Nucleus accumbens (tissue), 56 donors: ENCODE measurements at places on chromosomes 3 and 15.

GRCh38 chr15:72740219-72740618, 43.3 kb downstream of the ADPGK start:
- no peak for DNase-seq

- no peak for DNase-seq
Observed at GRCh38 chr15:80436511-80437307, 32.5 kb downstream of the ARNT2 start.

DNA sequence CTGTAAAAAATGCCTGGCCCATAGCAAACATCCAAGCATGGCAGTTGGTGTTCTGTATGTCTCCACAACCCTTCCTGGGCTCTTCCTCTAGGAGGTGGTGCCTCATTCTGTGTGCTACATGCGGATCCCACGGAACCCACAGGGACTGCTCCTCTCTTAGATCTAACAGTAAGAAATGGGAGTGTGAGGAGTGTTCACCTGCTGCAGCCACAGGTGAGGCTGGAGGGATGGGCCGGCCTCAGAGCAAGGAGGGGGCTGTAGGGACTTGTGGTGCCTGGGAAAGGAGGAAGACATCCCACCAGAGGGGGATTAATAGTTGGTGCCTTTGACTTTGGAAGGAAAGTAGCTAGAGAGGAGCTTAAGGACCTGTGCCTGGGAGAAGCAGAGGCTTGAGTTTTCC, 22.2 kb downstream of the SEMA3G start:
- no peak for DNase-seq

GRCh38 chr3:55879901-55880331, 392.8 kb upstream of the WNT5A start:
- no peak for DNase-seq

DNA sequence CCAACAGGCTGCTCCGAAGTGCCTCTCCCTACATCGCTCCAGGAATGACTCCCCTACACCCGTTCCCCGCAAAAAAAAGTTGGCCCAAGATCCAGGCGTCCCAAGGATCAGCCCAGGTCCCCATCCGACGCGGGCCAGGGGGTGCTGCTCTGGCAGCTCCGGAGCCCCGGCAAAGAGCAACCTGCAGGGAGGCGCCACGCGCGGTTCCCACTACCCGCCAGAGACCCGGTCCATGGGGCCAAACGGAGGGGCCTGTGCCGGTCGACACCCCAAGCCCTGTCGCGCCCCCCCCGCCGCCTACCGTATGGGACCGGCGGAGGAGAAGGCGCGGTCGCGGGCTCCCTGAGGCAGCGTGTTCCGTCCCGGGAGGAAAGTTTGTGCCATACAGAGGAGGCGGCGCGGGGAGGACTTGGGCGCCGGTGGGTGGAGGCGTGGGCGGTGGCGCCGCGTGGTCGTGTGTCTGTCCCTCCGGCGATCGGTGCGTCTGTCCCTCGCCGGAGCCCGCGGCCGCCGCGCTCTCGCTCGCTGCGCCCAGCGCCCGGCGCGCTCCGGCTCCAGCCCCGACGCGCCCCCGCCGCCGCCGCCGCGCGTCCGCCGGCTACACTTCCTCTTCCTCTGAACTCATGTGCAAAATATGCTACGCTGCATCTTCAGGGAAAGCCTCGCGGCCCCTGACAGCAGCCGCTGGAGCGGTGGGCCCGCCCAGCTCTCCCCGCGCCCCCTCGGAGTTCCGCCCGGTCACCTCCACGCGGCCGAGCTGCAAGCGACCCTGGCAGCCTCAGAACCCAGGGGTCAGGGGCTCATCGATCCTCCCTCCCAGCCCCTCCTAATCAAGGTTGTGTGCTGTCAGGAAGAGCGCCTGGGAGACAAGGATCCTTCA, at the start of gene RFTN1:
Gene RFTN1 (minus strand): TSS at position 559 of the 880 bp plus-strand sequence. CDS start 19,830 bp downstream, outside the sequence.
- no peak for DNase-seq

DNA sequence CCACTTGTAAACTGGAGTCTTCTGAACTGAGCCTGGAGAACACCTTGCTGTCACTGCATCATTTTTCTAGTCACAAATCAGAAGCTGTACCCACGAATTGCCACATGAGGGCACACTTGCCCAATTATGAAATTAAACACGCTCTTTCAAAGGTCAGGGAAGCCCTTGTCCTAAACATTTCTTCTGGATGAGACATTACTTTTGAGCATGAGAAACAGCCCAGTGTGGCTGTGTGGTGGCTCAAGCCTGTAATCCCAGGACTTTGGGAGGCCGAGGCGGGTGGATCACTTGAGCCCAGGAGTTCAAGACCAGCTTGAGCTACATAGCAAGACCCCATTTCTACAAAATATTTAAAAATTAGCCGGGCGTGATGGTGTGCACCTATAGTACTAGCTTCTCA, 27.5 kb upstream of the CFAP161 start:
- DNase-seq, result no peak

DNA sequence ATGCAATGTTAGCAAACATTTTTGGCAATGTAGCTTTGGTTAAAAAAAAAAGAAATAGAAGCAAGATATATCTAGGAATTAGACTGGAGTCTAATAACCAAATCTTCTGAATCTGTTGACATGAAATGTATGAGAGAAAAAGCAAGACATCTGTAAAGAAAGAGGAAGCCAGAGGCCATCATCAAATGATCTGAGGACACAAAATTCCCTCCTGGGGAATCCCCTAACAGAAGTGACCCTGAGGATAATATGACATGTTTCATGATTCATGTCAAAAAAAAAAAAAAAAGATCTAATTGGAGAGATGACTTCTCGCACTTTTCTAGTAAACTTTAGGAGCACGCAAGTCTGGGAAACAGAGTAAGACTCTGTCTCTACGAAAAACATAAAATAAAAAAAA, 70.9 kb downstream of the IMPG2 start:
- no peak for DNase-seq

GRCh38 chr3:180278583-180279188, 241.9 kb upstream of the PEX5L start:
- DNase-seq, result no peak

- DNase-seq, result peak; percentile 78
Observed at GRCh38 chr15:88954431-88955277, 41.5 kb upstream of the MFGE8 start.

DNA sequence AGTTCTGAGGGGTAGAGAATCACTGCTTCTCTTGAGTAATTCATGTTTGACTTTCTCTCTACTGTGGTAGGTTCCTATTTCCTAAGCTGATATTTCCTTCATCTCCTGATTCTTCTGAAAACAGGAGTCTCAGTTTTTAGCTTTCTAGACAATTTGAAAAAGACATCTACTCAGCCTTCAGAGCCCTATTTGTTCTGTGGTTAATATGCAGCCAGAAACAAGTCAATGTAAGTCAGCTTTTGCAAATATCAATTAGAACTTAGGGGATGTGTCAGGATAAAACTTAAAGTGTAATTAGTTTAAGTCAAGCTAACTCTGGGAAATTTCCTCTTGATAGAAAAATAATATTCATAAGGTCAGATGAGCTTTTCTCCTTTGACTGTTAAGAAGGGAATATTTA, 21.7 kb upstream of the HACD2 start:
- DNase-seq, result no peak

GRCh38 chr3:46135475-46135874, 72.6 kb downstream of the CCR1 start:
- no peak for DNase-seq

GRCh38 chr3:129435367-129435766, 4.4 kb downstream of the MBD4 start:
- no peak for DNase-seq

GRCh38 chr15:68599560-68600071, 20.8 kb downstream of the CORO2B start:
- peak; percentile 69 for DNase-seq

GRCh38 chr3:175965036-175965435, 1105.9 kb downstream of the NAALADL2 start:
- no peak for DNase-seq

- no peak for DNase-seq
Observed at GRCh38 chr3:186298876-186299275, 63.2 kb downstream of the DGKG start.

GRCh38 chr15:78308422-78309032, 9.1 kb upstream of the SKIC8 start:
- DNase-seq, result peak; percentile 37

GRCh38 chr3:133874344-133874743, 21.3 kb downstream of the RAB6B start:
- DNase-seq, result no peak

DNA sequence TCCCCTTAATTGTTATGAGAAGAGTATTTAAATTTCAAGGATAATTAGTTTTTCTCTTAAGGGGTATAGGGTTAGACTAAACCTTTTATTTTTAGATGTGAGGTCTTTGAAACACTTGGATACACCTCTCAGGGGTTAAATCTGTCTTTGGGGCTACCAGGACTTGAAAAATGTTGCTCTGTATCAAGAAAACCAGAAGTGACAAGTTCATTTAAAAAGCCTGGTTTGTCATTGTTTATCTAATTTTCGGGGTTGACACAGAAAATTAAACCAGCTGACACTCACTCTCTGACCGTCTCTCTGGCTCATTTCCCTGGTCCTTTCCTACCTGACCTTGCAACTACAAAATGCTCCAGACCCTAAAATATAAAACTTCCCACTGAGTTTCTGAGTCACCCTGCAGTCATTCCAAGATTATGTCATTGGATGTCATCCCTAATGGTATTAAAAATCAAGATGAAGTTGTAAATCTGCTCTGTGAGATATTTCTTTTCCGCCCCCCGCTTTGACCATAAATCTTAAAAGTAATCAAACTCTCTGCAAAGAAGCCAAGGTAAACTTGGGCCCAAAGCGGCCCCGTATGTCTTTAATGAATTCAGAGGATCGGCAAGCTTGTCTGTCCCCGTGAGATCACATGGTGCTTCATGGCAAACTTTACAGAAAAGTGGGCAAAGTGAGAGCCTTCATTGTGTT, 32.9 kb upstream of the SKOR1 start:
- no peak for DNase-seq

- no peak for DNase-seq
Observed at GRCh38 chr3:52188556-52188955, 9.4 kb upstream of the ALAS1 start.

DNA sequence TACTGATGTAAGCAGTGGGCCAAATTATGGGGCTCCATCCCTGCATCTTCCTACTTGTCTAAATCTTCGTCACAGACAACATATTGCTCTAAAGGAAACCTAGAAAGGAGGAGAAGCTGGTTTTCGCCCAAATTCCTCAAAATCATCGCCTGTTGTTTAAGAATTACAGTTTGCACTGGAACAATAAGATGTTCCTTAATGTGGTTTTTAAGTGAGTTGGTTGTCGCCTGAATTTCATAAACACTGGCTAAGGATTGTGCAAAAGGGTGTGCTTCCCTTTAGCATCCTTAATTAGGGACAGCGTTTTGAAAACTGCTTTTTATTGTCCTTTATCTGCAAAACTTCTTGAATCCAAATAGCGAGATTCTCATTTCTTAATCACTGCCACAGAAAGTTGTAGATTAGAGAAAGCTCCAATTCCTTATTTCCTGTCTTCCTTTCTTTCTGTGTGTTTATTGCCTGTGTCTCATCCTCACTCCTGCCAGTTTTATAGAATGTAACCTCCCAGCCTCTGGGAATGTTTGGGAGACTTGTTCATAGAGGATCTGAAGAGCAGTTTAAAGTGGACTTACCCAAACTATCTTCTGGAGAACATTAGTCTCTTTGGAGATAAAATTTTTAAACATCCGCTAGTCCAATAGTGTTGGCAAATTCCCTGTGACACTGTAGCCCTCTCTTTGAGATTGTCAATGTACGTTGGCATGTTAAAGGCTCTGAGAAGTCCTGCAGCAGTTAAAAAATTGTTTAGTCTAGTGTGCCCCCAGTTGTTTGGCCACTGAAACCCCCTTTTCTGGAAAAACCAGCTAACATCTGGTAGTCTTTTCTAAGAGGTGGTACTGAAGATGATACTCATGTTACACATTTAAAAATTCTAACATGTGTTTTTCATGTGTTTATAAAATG, 50.4 kb downstream of the FLNB start:
- DNase-seq, result no peak

- no peak for DNase-seq
Observed at GRCh38 chr15:60835974-60836373, 357.0 kb upstream of the ICE2 start.

GRCh38 chr3:181210275-181210674, 220.7 kb upstream of the DNAJC19 start:
- no peak for DNase-seq

DNA sequence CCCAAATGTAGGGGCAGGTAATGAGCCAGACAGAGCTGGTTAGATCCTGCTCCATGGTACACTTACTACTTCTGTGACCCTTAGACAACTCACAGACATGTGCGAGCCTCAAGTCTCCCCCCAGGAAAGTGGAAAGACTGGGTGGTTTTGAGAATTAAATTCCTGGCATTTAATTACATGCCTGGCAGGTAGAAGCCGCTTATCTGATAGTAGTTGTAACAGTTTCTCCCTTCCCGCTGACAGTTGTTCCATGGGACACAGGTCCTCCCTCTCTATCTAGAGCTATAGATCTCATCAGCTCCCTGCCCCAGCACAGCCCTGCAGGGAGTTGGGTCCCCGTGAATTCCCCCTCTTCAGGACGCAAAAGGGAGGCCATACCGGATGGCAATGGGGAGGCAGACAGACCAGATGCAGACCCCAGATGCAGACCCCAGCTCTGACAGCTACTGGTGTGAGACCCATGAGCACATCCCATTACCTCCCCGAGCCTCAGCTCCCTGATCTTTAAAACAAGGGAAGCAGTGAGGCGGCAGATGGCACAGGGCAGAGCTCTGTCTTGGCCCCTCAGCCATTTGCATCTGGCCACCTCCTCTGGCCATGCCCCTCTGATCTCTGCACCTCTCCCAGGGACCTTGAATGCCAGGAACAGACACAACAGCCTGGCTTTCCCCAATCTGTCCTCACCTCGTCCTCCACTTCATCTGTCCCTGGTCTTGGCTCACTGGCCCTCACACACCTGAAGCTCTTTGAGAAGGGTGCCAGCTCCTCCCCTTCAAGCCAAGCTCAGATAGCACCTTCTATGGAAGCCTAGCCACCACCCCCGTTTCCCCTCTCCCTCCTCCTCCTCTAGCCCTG, 34.1 kb upstream of the NR2C2 start:
- DNase-seq, result no peak

- DNase-seq, result no peak
Observed at GRCh38 chr15:47822048-47822447, 104.7 kb downstream of the SEMA6D start.

GRCh38 chr3:185680231-185680630, 94.1 kb downstream of the SENP2 start:
- DNase-seq, result no peak

DNA sequence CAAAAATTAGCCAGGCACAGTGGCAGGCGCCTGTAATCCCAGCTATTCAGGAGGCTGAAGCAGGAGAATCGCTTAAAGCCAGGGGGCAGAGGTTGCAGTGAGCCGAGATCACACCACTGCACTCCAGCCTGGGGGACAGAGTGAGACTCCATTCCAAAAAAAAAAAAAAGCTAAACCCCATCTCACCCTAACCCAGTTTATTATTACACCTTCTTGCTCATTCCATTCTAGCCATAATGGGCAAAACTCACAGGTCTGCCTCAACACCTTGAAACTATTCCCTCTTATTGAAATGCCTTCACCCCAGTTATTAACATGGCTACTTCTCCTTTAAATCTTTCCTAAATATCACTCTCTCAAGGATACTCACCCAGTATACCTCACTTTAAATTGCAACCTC, 4.1 kb downstream of the SETD2 start:
- DNase-seq, result no peak
